ENCODE measurements at places on chromosomes 5 and 9. TPM values are rescaled to one million over a fixed set of nuclear protein-coding genes. Genes with fewer than 3 reads are reported as not detected.

The MAT2B gene
- total RNA-seq: 49.0 TPM

- no peak for DNase-seq
Observed at GRCh38 chr5:164289526-164289925, 784.1 kb downstream of the MAT2B start.

DNA sequence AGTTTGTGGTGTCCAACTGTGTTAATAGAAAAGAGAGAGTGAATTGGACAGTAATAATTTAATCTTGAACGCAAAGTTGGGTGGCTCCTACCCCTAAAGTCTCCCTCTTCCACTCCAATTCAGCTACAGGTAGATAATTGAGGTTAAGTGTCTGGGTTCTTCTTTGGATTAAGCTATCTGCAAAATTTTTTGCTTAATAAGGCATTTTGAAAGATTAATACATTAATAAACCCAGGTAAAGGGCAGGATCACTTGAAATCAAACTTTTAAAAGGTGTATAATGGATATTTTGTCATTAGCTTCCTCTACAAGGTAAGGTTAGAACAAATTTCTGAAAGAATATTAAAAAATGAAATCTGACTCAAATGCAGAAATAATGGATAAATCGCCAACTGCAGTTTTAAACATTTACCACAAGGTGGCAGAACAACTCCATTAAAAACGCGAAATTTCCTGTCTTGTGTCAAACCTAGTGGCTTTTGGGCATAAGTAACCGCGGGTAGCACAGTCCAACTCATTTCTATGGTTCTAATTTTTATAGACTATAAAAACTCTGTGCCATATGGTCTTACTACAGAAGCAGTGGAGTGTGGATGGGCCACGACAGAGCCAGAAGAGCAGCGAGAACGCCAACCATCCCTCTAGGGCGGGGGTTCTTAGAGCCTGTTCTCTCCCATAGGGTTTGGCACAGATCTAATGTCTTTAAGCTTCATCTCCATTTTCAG is 276.5 kb downstream of the ARHGEF28 start:
- DNase-seq: no peak

The IFNA13 gene
- not detected for total RNA-seq

DNA sequence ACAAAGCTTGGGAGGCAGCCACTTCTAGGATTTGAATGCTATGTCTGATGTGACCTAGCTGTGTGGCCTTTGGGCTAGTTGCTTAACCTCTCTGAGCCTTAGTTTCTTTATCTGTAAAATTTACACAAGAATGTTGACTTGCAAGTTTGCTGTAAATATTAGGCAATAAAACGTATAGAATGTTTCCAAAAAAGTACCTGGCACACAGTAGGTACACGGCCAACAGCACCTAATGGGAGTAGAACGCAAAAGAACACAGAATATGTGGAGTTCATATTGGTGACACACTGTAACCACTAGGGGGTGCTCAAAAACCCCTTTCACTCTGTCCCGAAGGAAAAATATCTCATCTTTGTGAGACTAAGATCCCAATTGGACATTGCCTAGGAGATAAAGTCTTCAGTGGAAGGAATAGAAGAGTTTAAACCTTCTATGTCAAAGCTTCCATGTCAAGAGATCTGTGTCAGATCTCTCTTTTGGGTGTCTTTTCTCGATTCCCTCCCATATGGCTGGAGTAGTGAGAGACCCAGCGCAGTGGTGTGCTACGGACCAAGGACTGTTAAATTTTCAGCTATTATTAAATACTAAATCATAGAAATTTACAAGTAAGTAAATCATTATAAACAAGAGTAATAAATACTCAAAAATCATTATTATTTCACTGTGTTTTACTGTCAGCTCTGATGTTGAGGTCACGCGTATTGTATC is 145.4 kb upstream of the RAD23B start:
- no peak for DNase-seq

The IPO11 gene
- 34.7 TPM for total RNA-seq

The SHC3 gene
- total RNA-seq: 6.7 TPM

The NTRK2 gene
- 112 TPM for total RNA-seq

The SMIM15 gene
- total RNA-seq: 34.0 TPM

DNA sequence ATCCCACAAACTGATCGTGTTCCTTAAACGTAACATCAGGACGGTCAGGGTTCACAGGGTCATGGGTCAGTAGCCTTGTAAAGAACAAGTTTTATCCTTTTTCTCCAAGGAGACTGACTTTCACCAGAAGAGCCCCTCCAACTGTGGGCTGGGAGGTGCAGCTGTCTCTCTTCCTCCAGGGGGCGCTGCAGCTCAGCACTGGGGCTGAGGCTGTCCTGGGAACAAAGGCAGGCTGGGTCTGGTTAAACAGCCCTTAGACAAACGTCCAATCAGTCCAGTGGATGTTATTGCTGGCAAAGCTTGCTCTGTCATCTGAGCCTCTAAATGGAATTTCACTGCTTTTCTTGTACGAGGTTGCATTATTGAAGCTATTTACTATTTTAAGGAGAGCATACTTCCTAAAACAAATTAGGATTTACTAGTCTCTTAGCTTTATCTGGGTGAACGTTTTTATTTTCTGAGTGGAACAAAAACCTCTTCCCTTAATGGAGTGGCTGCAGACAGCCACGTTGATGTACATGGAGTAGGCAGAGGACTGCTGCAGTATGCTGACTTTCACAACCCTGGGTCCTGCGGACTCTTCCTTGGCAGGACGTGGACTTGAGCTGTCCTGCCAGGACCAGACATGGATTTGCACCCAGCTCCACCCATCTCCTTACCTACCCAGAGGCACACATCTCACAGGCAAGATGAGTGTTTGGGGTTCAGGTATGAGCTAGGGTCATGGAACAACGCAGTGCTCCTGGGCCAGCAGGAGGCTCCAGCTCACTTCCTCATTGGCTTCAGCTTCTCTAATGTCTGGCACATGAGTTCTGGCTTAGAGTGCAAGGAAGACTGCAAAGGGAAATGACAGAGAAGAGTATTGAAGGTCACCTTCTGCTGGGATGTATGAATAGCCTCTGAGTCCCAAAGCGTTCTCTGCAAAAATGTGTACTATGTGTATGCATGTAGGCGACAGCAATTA is 7.8 kb downstream of the EXOSC2 start:
- no peak for DNase-seq

- no peak for DNase-seq
Observed at GRCh38 chr5:5978501-5979376, 399.6 kb downstream of the MED10 start.

GRCh38 chr5:119070578-119070827 is 384 bp upstream of the DMXL1 start:
- peak; percentile 80 for DNase-seq

DNA sequence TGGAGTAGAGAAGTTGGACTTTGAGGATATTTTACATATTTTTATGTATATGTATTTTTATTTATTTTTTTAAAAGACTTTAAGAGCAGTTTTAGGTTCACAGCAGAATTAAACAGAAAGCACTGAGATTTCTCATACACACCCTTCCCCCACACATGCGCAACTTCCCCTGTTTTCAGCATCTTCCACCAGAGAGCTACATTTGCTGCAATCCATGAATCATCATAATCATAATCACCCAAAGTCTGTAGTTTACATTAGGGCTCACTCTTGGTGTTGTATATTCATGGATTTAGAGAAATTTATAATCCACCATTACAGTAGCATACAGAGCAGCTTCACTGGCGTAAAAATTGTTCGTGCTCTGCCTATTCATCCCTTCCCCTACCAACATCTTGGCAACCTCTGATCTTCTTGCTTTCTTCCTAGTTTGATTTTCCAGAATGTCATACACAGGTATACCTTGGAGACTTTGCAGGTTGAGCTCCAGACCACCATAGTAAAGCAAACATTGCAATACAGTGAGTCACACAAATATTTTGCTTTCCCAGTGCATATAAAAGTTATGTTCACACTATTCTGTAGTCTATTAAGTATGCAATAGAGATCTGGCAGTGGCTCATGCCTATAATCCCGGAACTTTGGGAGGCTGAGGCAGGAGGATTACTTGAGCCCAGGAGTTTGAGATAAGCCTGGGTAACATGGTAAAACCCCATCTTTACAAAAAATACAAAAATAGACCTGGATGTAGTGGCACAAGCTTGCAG is 9.6 kb upstream of the CCDC171 start:
- no peak for DNase-seq

- DNase-seq: no peak
Observed at GRCh38 chr5:134041570-134042411, 37.0 kb upstream of the VDAC1 start.

GRCh38 chr5:96048763-96049162 is 87.1 kb upstream of the ELL2 start:
- no peak for DNase-seq

The ACOT12 gene
- not detected for total RNA-seq

The CNTNAP3B gene
- total RNA-seq: 46.7 TPM

- no peak for DNase-seq
Observed at GRCh38 chr5:160835376-160835775, 16.6 kb downstream of the ATP10B start.

GRCh38 chr5:149886060-149886459 is 58.5 kb downstream of the PDE6A start:
- no peak for DNase-seq

The NOTCH1 gene
- 33.8 TPM for total RNA-seq

The MEIKIN gene
- not detected for total RNA-seq

DNA sequence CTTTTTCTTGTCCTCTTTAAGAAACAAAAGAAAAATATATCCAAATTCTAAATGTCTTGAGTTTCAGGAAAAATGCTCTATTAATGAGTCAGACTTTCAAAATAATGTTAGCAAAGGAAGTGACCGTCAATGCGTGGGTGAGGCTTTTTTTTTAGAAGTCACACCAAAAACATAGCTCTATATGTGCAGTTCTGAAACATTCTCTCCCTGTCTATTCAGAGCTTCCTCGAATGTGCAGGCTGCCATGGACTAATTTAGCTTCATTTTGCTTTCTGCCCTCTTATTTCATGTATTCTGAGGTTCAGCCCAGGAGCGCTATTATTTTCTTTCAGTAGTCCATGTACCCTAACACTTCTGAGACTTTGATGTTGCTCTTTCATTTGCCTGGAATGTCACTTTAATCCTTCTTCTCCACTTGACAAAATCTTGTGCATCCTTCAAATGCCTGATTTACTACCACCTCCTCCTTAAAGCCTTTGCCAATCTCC is 72.5 kb upstream of the RASA1 start:
- no peak for DNase-seq

The AIF1L gene
- 12.5 TPM for total RNA-seq

GRCh38 chr5:142685418-142686209 is at the start of gene FGF1:
Gene FGF1 (minus strand): TSS chr5:142686090. CDS start chr5:142614127, 71,963 bp downstream.
- DNase-seq: peak; percentile 56

DNA sequence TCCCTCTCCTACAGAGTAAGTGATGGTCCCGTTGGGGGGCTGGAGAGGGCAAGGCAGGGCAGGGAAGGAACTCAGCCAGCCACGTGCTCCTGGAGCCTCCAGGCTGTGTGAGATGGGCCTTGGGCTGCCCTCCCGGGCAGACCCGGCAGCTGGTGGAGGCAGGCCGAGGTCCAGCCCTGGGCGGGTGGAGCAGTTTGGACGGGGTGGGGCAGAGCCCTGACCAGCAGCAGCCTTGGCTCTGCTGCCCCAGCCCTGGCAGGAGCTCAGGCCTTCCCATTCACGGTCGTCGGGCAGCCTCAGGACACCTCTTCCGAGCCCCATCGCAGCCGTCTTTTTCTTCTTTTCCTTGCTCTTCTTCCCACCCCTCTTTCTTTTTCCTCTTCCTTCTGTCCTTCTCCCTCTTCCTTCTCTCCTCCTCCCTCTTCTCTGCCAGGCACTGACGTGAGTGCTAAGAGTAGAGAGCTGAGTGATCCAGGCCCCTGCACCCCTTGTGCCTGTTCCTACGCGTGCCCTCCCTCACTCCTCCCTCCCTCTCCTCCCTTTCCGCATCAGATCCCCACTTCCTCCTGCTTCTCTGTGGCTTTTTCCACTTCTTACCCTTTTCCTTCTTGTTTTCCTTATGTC is 42.8 kb downstream of the AMBP start:
- no peak for DNase-seq

GRCh38 chr9:89223396-89223977 is 44.9 kb upstream of the SHC3 start:
- DNase-seq: no peak

- no peak for DNase-seq
Observed at GRCh38 chr5:40402007-40402364, 277.7 kb upstream of the PTGER4 start.

The ADAMTS16 gene
- total RNA-seq: 1.3 TPM

The FCN2 gene
- total RNA-seq: 0.73 TPM

The CNTFR gene
- total RNA-seq: 11.3 TPM

GRCh38 chr9:129803676-129804060 is 684 bp downstream of the TOR1B start:
- no peak for DNase-seq

The SURF1 gene
- 46.8 TPM for total RNA-seq

DNA sequence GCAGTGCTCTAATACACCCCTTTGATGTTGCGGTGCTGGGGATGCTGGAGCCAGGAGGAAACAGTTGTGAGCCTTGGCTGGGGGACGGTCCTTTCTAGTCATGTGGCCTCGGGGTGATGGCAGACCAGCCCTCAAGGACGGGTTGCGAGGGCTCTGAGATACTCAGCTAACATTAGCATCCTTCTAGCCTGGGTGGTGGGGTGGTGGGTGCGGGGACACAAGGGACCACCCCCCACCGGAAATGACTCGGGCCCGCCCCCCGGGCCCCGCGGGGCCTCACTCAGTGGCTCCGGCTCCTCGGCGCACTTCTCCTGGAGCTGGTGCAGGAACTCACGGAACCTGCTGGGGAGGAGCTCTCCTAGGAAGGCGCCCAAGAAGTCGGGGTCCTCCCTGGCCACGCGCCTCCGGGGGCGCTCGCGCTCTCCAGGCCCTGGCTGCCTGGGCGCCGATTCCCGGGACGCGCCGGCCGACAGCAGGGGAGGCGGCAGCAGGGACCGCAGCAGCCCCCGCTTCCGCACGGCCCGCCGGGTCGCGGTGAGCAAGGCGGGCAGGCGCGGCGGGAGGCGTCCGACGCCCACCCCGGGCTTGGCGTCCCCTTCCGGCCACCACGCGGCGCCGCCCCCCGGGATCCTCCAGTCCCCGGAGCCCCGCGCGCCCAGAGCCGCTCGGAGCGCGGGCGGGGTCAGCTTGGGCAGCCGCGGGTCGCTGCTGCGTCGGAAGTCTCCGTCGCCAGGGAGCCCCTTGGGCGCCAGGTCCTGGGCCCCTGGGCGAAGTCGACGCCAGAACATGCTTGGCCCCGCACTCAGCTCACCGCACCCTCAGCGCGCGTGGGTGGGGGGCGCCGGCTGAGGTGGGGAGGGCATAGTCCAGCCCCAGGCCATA is 873 bp downstream of the C9orf50 start:
- no peak for DNase-seq

The CDO1 gene
- total RNA-seq: 54.7 TPM

The CDH9 gene
- total RNA-seq: not detected

- no peak for DNase-seq
Observed at GRCh38 chr5:168940712-168941111, 360.2 kb downstream of the SLIT3 start.

The KLF9 gene
- total RNA-seq: 223 TPM
